ENCODE measurements at places on chromosomes 2 and 18. TPM values are rescaled to one million over a fixed set of nuclear protein-coding genes. Genes with fewer than 3 reads are reported as not detected.

STON1 gene
- 1.5 TPM for total RNA-seq

COL3A1 gene
- total RNA-seq = 0.51 TPM

CHRNG gene
- not detected for total RNA-seq

ADRA2B gene
- total RNA-seq = 0.10 TPM

ORC2 gene
- total RNA-seq = 42.0 TPM

SIX3 gene
- not detected for total RNA-seq

CNOT9 gene
- total RNA-seq = 71.4 TPM

PIGN gene
- 25.6 TPM for total RNA-seq

All from activated naive CD4-positive, alpha-beta T cell treated with anti-CD3 and anti-CD28 coated beads, Interleukin-2, amount 10 ng/mL, durations not matched to agents 5 hours and 36 hours (primary cell).